ENCODE measurements at places on chromosomes 13 and 19.
A peak's percentile ranks its signal among the peaks of the same experiment; 100 is the strongest.

DNA sequence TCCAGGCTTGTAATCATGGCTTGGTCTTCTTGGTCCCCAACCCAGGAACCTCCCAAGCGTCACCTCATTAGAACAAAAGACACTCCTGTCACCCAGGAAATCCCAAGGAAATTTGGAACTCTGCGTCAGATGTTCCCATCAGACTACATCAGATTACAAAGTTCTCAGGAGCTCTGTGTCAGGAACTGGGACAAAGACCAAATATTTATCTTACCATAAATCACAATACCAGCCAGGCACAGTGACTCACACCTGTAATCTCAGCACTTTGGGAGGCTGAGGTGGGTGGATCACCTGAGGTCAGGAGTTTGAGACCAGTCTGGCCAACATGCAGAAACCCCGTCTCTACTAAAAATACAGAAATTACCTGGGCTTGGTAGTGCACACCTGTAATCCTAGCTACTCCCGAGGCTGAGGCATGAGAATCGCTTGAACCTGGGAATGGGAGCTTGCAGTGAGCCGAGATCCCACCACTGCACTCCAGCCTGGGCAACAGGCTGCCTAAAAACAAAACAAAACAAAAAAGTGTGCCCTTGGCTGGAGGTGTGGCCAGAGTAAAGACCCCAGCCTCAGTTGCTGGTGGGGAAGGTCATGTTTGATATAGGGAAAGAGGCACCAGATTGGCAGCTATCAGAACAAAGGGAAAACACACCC lies 16.7 kb upstream of the CCDC124 start:
- no peak for DNase-seq

GRCh38 chr13:101080616-101081015 lies 335.7 kb downstream of the NALCN start:
- no peak for DNase-seq

DNA sequence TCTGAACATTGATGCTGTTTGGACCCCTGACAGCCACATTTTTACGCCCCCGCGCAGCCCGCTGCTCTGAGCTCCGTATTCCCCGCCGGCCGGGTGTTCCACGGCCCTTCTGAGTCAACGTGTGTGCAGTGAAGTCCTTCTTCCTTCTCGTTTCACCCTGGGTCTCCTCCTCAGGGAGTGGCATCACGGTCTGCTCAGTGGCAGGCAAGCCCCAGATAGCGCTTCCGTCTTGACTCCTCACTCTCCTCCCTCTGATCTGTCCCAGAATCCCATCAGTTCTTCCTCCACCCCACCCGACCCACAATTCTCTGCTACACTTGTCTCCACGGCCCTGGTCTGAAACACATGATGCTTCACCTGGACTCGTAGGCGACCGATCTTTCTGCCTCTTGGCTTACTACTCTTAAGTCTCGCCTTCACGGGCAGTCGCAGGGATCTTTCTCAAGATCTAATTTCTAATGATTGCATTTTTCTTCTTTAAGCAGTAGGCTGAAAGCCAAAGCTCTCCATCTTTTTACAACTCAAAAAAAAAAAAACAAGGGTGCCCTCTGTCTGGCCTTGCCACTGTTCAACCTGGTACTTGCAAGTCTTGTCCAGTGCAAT lies 33.9 kb downstream of the CCNE1 start:
- peak; percentile 70 for DNase-seq

GRCh38 chr13:105177265-105177900 lies 1358.1 kb downstream of the EFNB2 start:
- no peak for DNase-seq

DNA sequence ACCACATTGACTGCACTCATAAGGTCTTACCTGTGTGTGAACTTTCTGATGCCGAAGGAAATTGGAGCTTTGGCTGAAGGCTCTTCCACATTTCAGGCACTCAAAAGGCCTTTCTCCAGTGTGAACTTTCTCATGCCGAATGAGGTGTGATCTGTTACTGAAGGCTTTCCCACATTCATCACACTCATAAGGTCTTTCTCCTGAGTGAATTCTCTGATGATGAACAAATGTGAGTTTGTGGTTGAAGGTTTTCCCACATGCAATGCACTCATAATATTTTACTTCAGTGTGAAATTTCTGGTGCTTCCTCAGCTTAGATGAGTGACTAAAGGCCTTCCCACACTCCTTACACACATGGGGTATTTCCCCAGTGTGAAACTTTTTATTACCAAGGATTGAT lies 5.7 kb downstream of the ZNF132 start:
- no peak for DNase-seq

- DNase-seq = no peak
Observed at GRCh38 chr19:40270362-40271089, 14.6 kb downstream of the AKT2 start.
